ENCODE measurements at places on chromosomes 5 and 9. TPM values are rescaled to one million over a fixed set of nuclear protein-coding genes. Genes with fewer than 3 reads are reported as not detected.
A peak's percentile ranks its signal among the peaks of the same experiment; 100 is the strongest.

- DNase-seq, result peak; percentile 9
Observed at GRCh38 chr5:99771296-99771695, 763.9 kb upstream of the FAM174A start.

DNA sequence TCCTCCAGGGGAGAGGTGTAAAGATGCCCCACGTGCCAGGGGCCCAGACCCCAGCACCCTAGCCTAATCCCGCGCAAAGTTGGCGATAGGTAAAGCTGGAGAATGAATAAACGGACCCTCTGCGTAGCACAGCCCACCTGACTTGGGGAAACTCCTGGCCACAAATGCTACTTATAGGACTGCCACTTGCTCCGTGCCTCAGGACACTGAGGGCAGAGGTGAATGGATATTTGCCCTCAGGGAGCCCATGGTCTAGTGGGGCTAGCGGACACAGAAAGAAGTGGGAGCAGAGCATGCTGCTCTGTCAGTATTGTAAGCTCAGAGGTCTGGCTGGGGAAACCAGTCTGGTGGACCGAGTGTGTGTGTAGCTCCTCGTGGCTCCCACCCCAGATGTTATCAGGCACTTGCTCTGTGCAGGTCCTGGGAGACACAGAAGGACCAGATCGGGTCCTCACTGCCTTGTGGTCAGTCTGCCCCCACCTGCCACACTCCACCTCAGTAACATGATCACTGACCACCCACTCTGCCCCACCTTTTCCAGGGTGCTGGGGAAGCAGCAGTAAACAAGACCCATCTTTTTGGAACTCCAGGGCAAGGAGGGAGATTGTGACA is 841 bp downstream of the GRK6 start:
- peak; percentile 22 for DNase-seq

- no peak for DNase-seq
Observed at GRCh38 chr5:107696080-107696479, 25.3 kb upstream of the EFNA5 start.

DNA sequence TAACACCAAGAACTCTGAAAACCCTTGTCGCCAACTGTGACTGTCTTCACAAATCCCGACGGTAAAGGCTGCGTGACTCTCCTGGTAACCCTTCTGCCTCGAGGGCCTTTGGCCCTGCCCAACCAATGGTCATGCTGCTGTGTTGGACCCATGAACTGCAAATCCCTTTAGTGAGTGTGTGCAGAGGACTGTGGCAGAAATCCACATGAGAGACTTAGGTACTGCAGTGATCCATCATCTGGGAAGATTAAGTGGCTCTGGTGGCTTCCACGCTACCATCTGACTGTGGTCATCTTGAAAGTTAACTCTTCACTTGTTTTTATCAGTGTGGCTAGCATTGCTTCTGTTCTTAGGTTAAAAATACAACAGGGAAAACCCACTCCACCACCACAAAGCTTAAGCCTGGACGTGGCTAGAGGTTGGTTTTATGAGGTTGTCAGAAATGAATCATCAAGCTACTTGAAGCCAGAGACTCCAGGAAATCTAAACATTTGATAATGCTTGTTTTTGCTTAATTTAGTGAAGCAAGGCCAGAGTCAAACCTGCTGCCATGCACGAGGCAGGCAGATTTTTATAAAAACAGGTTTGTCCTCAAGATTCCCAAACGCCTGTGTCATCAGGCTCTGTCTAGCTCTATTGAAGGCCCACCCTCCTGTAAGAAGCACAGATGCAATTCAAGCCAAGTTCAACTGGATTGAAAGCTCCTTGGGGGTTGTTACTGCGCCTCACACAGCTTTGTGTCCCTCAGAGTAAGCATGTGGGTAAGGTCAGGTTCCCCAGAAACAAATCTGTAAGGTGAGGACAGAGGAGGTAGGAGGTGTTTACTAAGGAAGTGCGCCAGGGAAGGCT is 52.7 kb upstream of the ERCC6L2 start:
- peak; percentile 64 for DNase-seq

- DNase-seq, result no peak
Observed at GRCh38 chr9:113531919-113532808, 68.6 kb downstream of the RGS3 start.

DNA sequence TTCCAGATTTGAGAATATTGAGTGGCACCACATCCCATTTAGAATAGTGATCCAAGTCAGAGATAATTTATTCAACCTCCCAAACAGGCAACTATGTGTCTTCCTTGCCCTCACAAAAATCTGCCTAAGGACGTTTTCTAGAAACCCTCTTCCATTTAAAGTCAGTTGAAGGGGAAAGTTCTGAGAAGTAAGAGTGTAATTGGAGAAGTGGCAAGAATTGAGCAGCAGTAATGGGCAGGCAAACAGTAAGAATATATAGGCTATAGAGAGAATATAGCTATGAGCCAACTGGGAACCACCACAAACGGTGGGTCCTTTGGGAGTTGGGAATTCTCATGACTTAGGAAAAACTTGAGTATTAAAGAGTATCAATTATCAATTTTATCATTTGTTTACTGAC is 31.1 kb upstream of the CETN3 start:
- no peak for DNase-seq

DNA sequence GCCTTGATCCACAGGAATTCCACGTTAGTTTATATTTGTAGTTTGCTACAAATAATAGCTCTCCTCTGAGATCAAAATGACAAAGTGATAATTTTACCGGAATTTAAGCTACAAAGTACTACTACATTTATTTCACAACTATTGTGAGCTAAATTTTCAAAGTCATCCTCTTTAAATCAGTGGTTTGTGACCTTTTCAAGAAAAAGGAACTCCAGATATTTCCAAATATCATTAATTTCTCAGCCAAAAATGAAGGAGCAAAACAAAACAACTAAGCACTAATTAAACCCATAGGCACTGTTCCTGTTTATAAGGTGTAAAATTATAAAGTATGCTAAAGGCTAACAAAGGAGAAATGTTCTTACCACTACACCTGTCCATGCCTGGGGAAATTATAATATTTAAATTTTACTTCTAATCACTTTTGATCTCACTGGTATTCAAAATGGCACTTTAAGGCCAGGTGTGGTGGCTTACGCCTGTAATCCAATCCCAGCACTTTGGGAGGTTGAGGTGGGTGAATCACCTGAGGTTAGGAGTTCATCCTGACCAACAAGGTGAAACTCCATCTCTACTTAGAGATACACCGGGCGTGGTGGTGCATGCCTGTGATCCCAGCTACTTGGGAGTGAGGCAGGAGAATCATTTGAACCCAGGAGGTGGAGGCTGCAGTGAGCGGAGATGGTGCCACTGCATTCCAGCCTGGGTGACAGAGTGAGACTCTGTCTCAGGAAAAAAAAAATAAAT is 77.5 kb downstream of the CEMIP2 start:
- no peak for DNase-seq

DNA sequence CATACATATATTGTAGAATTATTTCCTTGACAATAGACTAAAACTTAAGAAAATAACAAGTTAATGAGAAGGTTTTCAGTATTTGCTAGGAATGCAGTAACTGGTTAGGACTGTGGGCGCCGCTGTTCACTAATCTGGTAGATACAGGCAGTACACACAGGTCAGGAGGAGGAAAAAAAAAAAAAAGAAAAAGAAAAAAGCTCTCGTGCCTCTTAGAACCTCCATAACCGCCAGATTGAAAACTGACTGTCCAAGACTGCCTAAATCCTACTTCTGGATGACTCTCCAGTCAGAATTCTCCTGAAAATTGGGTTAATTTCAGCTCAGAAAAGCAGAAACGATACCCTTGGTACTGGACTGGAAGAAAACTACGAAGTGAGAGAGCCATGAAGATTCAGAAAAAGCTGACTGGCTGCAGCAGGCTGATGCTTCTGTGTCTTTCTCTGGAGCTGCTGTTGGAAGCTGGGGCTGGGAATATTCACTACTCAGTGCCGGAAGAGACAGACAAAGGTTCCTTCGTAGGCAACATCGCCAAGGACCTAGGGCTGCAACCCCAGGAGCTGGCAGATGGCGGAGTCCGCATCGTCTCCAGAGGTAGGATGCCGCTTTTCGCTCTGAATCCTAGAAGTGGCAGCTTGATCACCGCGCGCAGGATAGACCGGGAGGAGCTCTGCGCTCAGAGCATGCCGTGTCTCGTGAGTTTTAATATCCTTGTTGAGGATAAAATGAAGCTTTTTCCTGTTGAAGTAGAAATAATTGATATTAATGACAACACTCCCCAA is at the start of gene PCDHGA1:
TSS of gene PCDHGA1 (plus strand) at position 216 of the 782 bp plus-strand sequence.
- peak; percentile 75 for DNase-seq

DNA sequence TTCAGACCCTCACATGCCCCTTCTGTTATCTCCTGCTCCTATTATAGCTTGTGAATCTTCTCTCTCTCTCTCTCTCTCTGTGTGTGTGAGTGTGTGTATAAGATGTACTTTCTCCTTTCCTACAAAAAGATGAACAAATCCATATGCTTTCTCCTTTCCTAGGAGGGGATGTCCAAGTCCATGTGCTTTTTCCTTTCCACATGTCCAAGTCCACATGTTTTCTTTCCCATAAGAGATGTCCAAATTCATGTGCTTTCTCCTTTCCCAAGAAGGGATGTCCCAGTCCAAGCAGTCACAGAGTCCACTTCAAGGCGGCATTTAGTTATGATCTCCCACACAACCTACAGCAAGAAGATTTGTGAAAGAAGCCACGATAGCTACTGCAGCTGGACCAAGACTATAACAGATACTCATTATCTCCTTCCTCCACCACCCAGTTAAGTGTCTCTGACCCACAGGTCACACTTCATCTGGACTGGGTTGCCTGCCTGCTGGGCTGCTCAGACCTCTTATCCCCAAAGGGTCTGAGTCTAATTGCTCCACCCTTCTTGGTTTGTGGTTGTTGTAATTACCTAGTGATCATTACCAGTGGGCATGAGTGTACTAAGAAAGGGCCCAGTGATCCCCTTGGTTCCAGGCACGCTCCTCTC is 18.4 kb upstream of the FOXI1 start:
- DNase-seq, result no peak

- no peak for DNase-seq
Observed at GRCh38 chr5:91211997-91212713, 171.0 kb downstream of the ARRDC3 start.

- no peak for DNase-seq
Observed at GRCh38 chr5:43520615-43521014, 5.7 kb upstream of the C5orf34 start.

DNA sequence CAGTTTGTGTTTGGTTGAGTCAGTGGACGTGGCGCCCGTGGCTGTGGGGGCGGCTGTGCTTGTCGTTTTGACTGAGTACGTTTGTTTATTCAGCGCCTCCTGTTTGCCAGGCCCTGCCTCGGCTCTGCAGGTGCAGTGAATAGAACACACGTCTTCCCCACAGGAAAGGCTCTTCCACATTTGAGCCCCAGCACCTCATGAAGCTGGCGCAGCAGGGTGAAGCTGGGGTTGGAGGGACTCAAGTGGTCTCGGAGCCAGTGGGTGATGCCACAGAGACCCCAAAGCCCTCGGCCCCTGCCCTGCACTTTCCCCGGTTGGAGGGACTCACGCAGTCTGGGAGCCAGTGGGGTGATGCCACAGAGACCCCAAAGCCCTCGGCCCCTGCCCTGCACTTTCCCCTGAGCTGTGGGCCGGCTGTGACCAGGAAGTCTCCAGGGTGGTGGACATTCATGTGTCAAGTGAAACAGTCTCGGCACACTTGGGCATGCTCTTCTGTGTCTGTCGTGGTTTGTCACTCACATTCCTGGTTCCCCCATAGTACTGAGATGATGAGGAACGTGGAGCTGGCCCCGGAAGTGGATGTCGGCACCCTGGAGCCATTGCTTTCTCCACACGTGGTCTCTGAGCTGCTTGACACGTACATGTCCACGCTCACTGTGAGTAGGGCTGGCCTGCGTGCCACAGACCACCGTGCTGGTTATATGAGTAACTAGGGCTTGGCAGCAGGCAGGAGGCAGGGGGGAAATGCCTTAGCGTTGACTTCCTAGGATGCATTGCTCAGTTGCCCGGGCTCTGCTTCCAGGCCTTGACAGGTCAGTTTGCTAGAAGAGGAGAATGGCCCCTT is 13.6 kb downstream of the EXOC3 start:
- peak; percentile 78 for DNase-seq

DNA sequence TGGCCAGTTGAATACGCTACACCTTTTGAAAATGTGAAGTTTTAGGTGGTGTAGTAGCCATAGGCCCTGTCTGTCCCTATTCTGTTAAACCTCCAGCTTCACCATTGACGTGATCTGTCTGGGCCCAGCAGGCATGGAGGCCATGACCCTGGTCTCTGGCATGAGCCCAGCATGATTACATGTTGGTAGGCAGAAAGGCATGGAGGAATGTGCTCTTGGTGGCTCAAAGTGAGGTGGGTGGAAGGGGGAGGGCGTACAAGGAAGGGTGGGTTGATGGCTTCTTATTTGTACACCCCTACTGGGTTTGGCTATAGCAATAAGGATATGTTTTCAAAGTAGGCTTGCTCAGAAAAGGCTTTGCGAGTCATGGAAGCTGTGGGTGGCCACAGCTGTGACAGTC is 23.7 kb downstream of the RALGPS1 start:
- DNase-seq, result no peak

GRCh38 chr9:89993678-89994630 is 389.1 kb downstream of the GADD45G start:
- DNase-seq, result no peak

- DNase-seq, result no peak
Observed at GRCh38 chr5:126641387-126641786, 40.6 kb downstream of the PHAX start.

GRCh38 chr5:14598225-14598624 is 16.6 kb downstream of the OTULINL start:
- no peak for DNase-seq

DNA sequence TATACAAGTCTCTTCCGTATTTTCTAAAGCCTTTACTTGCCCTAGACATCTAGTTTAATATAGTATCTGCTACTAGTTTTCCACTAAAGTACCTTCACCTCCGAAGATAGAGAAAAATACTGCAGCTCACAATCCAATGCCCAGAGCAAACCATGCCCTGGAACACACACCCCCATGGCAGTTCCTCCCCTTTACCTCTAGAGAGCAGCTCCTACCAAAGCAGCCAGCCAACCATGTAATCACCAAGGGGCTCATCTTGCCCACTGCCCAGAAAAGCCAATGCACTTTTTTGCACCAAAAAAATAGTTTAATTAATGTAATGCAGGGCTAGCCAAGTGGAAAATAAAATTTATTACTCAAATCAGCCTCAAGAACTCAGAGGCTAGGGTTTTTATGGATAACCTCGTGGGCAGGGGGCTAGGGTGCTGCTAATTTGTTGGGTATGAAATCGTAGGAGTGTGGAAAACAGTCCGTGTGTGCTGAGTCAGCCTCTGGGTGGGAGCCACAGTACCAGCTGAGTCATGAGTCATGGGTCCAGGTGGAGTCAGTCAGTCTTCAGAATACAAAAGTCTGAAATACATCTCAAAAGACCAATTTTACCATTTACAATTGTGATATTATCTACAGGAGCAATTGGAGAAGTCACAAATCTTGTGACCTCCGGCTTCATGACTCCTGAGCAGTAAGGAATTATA is 120.1 kb upstream of the ACO1 start:
- no peak for DNase-seq

GRCh38 chr5:149442563-149443182 is 63.6 kb upstream of the IL17B start:
- peak; percentile 87 for DNase-seq

- DNase-seq, result no peak
Observed at GRCh38 chr5:101838435-101838834, 457.6 kb downstream of the SLCO4C1 start.

- DNase-seq, result peak; percentile 47
Observed at GRCh38 chr5:94793816-94794198, 175.3 kb downstream of the SLF1 start.

The SNCAIP gene
- 93.1 TPM for total RNA-seq

The SLC23A1 gene
- not detected for total RNA-seq

The TXNDC8 gene
- not detected for total RNA-seq

The INSL6 gene
- total RNA-seq, result not detected

The SLC6A18 gene
- not detected for total RNA-seq

The PCAT7 gene
- not detected for total RNA-seq

The PFDN1 gene
- 72.7 TPM for total RNA-seq

The CBY3 gene
- total RNA-seq, result not detected

The PCDHB11 gene
- 0.19 TPM for total RNA-seq

The GMCL2 gene
- total RNA-seq, result not detected

The PCDHGA9 gene
- 3.6 TPM for total RNA-seq
